MV-4-11 (cell line): ENCODE measurements at places on chromosomes 5 and 9.

DNA sequence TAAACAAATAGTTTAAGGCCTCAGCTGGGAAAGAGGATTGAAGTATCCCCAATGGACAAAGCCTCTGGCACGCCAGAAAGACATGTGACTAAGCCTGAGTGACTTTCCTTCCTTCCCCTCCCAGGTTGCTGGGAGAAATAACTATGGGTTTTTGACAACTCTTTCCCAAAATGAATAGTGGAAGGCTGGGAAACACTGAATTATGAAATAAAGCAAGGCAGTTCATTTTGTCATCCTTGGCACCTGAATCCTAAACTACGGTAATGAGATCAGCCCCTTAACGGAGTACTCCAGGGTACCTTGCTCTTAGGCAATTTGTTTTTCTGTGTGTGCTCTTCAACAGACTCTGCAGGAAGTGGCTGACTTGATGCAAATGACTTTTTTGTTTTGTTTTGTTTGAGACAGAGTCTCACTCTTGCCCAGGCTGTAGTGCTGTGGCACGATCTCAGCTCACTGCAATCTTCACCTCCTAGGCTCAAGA, 75.2 kb downstream of the LMNB1 start:
- DNase-seq: no peak

DNA sequence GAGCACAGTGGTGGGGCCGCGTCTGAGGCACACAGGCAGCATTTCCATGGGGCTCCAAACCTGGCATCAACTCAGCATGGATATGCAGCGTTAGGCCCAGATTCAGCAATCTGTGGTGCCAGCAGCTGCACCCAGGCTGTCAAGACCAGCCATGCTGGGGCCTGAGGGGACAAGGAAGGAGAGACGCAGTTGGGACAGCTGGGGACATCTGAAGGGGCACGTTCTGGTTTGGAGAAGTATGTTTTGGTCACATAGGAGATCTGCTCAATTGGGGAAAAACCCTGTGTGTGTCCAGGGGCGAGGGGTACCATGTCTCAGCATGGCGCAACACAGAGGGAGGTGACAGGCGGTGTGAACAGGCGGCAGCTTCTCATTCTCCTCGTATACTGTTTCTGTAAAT, 66.6 kb upstream of the ECM2 start:
- DNase-seq: no peak

DNA sequence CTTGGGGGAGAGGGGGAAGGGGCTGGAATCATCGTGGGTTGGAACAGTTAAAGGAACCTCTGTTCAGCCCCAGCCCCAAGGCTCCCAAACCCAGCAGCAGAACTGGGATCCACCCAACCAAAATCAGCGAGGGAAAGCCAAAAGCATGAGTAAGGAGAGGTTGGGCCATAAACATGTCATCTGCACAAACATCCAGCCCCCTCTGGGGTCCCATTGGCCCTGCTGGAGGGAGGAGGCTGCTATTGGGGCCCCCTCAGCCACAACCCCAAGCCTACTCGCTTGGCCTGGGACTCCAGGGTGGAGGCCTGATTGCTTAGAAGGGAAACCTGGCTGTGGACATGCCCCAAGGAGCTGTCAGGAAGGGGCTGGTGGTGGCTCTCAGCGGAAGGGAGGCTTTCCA, 154.9 kb downstream of the FGF18 start:
- DNase-seq: no peak

GRCh38 chr5:42483472-42484154, 60.4 kb downstream of the GHR start:
- DNase-seq: no peak
